Iris pigment epithelial cell (primary cell): ENCODE measurements at places on chromosomes 4 and X.

GRCh38 chrX:16892504-16893362 is 22.6 kb upstream of the RBBP7 start:
- peak; percentile 80 for DNase-seq

DNA sequence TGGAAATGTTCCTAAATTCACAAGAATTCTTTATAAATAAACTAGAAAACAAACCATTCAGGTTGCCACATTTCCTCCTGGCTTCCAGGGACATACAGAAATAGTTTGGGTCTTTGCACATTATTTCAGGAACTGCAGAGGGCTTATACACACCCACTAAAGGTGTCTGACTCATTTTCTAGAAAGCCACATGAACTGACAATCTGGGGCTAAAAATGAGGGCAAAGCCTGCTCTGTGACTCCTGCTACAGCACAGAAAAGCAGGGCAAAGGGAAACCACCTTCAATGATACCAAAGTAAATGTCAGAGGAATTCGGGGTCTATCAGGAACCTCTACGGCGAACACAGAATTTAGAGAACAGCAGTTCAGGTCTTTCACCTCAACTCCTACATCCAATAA is 112.2 kb upstream of the MAP3K15 start:
- peak; percentile 11 for DNase-seq

DNA sequence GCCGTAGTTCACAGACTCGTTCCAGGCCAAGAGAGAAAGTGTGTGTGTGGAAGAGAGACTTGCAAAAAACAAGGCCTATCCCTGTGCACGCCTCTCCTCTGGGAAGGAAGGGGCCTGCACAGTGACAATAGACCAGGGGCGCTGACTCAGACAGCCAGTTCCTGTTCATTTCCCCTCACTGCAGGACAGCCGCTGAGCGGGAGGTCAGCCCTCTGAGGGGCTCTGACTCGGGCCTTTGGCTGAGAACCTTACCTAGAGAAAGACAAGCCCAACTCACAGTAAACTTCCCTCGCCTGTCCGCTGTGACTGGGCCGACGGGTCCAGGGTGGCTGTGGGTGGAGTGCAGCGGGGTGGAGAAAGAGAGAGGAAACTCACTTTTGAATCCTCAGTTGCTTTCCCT is 52.1 kb downstream of the RTL5 start:
- no peak for DNase-seq

- DNase-seq = no peak
Observed at GRCh38 chr4:17562157-17562556, 14.8 kb upstream of the LAP3 start.

- DNase-seq = peak; percentile 2
Observed at GRCh38 chrX:55450259-55450658, 1.7 kb upstream of the MAGEH1 start.

- DNase-seq = no peak
Observed at GRCh38 chrX:23854122-23854521, 53.6 kb downstream of the APOO start.

DNA sequence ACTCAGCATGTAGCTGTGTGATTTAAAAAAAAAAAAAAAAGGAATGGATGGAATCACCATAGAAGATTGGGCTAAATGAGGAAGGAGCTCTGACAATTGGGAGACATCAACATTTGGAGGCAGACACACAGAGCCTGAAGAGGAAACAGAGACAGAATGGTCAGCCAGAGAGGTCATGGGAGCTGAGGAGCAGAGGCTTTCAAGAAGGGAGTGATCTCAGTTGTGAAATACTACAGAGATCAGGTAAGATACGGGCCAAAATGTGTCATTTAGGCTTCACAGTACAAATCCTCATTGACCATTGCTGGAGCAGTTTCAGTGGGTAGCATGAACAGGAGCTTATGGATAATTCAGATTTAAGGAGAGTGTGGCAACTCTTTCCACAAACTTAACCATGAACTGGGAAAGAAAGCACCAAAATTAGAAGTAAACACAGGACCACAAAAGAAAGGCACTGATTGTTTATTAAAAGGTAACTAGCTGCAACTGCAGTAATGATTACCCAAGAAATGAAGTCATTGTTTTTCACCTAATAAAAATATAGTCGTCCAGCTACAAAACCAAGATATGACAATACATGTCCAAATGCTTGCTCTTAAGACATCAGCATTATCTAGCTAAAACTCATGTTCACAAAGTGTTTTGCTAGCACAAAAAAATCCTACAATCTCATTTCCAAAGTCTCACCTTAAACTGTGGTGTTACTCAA is 203.2 kb downstream of the DHX15 start:
- no peak for DNase-seq

- no peak for DNase-seq
Observed at GRCh38 chr4:113957956-113958355, 21.5 kb downstream of the ARSJ start.

- DNase-seq = peak; percentile 94
Observed at GRCh38 chrX:19682712-19683331, 167.5 kb upstream of the MAP3K15 start.

GRCh38 chrX:13599491-13599890 is 30.1 kb downstream of the EGFL6 start:
- no peak for DNase-seq

DNA sequence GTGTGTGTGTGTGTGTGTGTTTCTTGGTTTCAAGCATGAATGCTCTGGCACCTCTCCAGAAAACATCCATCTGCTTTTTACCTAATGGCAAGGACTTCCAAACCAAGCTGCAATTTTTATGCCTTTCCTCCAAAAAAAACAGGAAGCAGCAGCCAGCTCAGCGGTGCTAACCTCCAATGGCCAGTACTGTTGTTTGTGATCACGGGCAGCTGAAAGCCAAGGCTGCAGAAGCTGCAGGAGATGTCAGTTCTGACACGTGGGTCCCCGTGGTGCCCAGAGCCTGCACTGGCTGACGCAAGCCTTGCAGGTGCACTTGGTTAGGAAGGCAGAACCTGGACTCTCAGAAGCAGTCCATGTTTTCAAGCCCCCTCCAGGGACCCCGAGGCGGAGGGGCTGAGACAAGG is 313.6 kb upstream of the DDX53 start:
- DNase-seq = peak; percentile 55

- no peak for DNase-seq
Observed at GRCh38 chr4:168667921-168668320, 171.1 kb downstream of the PALLD start.

- DNase-seq = no peak
Observed at GRCh38 chr4:82216219-82216618, 157.6 kb downstream of the HNRNPD start.

DNA sequence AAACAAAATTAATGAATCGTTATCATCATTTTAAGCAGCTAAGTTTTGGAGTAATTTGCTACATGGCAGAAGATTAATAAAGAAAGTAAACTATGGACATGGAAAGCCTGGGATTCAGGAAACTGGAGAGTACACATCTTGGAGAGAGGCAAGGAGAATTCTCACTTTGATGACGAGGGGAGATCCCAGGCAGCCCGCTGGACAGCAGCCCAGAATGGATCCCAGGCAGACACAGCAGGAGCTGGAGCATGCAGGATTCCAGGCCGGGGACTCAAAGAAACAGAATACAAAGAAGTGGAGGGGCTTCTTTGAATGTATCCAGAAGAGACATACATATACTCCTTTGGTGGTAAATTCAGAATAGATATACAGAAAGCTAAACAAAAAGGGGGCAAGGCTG is 118.0 kb upstream of the ATP6AP2 start:
- DNase-seq = no peak

DNA sequence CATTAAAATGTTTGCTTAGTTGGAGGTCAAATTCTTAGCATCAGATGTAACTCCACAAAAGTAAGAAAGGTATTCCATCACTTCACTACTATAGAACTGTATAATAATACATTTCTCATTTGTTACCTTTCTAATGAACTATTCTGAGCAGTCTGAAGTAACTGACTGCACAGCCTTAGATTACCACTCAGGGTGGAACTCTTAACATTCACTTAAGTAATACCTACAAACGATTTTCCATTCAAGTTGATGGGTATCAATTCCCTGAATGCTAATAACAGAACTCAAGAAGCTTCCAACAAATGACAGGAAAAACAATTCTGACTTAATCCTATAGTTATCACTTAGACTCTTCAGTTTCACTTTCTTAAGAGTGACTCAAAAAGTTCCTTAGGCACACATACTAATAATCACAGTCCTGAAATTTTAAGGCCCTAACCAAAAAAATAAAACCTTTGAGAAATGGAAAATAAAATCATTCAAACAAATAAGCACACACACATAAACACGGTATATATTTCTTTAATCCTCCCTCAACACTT is 20.9 kb downstream of the HNRNPD start:
- DNase-seq = peak; percentile 22

GRCh38 chrX:131942034-131942433 is 81.1 kb upstream of the STK26 start:
- DNase-seq = no peak

DNA sequence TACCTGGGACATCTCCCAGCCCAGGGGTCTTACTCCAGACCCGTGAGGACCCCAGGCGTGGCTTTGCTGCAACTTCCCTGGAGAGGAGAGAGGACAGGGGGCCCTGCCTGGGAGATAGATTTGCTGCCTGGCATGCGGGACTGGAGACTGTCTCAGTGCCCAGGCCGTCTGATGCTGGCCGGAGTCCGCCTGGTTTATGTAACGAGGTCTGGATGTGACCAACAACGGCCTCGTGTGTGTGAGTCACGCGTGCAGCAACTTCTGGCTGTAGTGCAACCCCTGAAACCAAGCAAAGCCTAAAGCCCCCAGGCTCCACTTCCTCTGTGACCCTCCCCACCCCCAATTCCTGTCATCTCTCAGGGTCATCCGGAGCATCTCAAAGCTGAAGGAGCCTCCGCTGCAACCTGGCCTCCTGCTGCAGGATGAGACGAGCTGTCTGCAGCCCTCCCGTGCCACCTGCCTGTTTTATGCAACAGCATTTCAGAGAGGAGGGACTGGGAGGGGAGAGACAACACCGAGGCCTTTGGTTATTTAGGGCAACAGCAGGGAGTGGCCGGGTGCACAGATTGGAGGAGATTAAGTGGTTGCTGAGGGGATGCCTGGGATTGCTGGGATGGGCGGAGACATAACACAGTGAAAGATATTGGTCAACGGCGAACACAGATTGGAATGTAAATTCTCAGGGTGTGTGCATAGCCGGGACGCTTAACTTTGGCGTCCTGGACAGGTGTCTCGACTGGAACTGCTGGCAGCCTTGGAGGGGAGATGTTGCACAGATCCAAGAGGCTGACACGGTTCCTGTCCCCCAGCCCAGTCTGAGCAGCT is 16.0 kb downstream of the XG start:
- peak; percentile 58 for DNase-seq
